ENCODE measurements at places on chromosomes 13 and 19. TPM values are rescaled to one million over a fixed set of nuclear protein-coding genes. Genes with fewer than 3 reads are reported as not detected.

The UGGT2 gene
- total RNA-seq = 21.4 TPM

The ZBTB45 gene
- total RNA-seq = 9.4 TPM

The LSR gene
- 1.4 TPM for total RNA-seq

The SOX1 gene
- not detected for total RNA-seq

The MBD3L2 gene
- not detected for total RNA-seq

The ZNF844 gene
- total RNA-seq = 5.4 TPM

The CLEC11A gene
- 288 TPM for total RNA-seq

The ELF1 gene
- 34.8 TPM for total RNA-seq

The SYMPK gene
- total RNA-seq = 25.6 TPM

The FBXO27 gene
- 7.0 TPM for total RNA-seq

The NR2C2AP gene
- total RNA-seq = 9.1 TPM

The TMEM145 gene
- total RNA-seq = not detected

The HAUS8 gene
- total RNA-seq = 3.9 TPM
